ENCODE measurements at places on chromosomes 7 and 10. TPM values are rescaled to one million over a fixed set of nuclear protein-coding genes. Genes with fewer than 3 reads are reported as not detected.

DNA sequence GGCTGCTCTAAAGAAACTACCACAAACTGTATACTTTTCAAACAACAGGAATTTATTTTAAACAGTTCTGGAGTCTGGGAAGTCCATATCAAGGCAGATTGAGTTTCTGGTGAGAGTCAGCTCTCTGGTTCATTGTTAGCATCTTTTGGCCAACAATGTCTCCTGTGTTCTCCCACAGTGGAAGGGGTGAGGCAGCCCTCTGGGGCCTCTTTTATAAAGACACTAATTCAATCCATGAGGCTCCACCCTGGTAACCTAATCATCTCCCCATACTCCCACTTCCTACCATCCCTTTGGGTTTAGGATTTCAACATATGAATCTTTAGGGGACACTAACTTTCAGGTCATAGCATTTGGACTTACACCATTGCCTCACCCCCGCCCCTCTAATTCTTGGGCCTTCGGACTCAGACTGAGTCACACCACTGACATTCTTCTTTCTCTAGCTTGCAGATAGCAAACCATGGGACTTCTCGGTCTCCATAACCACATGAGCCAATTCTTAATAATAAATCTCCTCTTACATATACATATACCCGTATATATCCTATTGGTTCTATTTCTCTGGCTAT, 64.3 kb upstream of the ANTXRL start:
- no peak overlapping the region for H3K27ac ChIP-seq
- no peak for DNase-seq
- peaks cover 10% of the 10 kb centered on the region for H3K36me3 ChIP-seq
- no peaks in the 10 kb centered on the region for H3K27me3 ChIP-seq
- no peak overlapping the region for H3K4me3 ChIP-seq

GRCh38 chr10:71765906-71766716, 7.2 kb downstream of the VSIR start:
- H3K27me3 ChIP-seq = no peaks in the 10 kb centered on the region
- DNase-seq = no peak
- peaks cover 52% of the 10 kb centered on the region for H3K4me1 ChIP-seq
- H3K27ac ChIP-seq = no peak overlapping the region

Gene CPXM2
- not detected for total RNA-seq

Gene GPER1
- 0.46 TPM for total RNA-seq
